ENCODE measurements at places on chromosomes 5 and 9.

GRCh38 chr5:86968301-86968753, 299.4 kb upstream of the RASA1 start:
- peak; percentile 4 for DNase-seq

DNA sequence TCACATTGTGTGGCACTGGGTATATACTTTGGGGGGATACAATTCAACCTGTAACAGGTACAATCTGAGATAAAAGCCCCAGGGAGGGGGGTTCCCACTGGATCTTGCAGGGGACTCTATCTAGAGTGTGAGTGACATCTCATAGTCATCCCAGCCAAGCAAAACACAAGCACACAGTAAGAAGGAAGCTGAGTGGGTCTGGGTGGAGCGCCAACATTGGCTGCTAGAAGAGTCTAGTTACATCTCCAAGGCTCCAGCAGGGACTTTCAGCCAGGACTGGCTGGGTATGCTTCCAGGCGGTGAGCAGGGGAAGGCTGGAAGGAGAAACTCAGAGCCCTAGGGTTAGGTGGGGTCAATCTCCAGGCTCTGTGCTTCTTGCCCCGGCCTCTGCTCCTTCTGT, 53.0 kb downstream of the IL31RA start:
- no peak for DNase-seq

GRCh38 chr5:142110046-142110531, 1.5 kb downstream of the NDFIP1 start:
- peak; percentile 36 for DNase-seq

- DNase-seq: no peak
Measured at GRCh38 chr5:166961913-166962312, 1329.5 kb upstream of the WWC1 start.
